ENCODE measurements at places on chromosomes 7 and 10.

GRCh38 chr10:84328418-84329195, at the start of gene CCSER2:
Gene CCSER2 (plus strand): TSS chr10:84328589. CDS start chr10:84371053, 42,464 bp downstream.
- peak; percentile 89 for DNase-seq

- no peak for DNase-seq
Observed at GRCh38 chr10:82515256-82515655, 640.3 kb downstream of the NRG3 start.

DNA sequence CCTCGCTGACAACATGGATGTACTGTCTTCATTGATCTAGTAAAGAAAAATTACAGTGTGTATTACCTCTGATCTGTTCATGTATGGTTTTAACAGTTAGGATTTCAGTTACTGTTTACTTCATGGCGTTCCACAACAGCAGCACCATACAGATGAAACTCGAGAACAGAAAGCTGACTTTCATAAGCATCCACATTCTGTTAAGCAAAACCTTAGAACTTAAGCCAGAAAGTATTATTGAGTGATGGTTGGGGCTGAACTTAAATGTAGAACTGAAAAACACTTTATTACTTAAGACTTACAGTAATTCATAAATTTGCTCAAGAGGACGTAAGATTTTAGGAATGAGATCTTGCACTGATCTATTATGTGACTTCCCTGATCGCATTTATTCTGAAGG, 3.7 kb downstream of the MRPL32 start:
- DNase-seq: no peak

GRCh38 chr7:54985426-54986330, 33.1 kb upstream of the EGFR start:
- DNase-seq: no peak

DNA sequence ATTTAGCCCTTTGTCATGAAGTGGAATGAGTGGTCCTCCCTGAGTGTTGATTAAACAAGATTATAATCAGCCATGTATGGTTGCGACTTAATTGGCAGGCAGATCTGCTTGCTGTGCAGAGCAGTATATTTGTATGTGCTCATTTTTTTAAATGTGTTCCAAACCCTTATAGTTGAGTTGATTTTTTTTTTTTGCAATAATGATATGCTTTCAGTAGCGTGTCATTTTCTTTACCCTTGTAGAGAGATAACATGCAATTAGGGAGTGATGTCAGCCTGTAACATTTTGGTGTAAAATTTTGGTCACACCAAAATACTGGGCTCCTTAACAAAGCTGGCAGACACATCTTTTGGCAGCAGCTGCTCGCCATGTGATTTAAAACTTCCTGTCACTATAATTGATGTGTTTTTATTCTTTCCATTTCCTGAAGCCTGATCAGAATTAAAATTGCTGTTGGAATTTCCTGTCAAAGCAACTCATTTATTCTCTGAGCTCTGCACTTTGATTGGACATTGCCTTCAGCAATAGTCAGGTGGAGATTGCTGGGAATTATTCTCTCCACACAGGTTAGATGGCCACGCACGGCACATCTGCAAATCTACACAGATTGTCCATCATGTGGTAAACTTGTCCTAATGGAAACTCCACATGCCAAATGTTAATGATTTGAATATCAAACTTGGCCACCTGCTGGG, 125.3 kb downstream of the DYNC1I1 start:
- DNase-seq: no peak

- DNase-seq: no peak
Observed at GRCh38 chr7:94940241-94940640, 32.8 kb downstream of the PPP1R9A start.

- no peak for DNase-seq
Observed at GRCh38 chr10:129631006-129631405, 164.0 kb downstream of the MGMT start.

DNA sequence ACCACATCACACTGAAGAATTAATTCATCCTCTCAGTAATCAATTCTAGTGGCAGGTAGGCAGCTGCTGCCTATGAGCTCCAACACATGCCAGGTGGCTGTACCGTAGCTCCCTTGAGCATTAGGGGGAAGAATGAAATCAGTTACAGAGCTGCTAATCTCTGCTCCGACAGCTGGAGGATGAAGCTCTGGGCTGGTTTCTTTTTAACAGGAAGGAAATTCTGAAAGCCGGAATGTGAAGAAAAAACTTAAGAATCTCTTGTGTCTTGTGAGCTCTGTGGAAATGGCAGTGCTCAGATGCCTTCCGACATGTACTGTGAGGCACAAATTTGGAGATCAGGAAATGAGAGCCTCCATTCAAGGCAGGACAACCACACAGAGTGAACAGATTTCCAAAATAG, 2.8 kb upstream of the AHCYL2 start:
- no peak for DNase-seq

DNA sequence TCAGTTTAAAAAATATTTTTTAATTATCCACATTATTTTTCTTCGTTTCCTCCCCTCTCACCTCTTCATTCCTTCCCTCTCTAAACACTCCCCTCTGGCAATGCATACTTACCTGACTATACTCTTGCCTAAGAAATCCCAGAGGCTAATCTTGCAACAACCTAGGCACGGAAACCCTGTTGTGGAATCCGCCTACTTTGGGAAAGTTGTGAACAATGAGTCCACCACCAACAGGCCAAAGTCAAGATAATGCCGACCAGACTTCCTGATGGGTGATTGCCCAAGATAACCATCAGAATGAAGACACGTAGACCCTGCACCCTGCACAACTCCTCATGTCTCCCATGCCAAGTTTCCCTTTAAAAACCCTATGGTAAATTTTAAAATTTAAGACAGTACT, 521.5 kb downstream of the KIF20B start:
- DNase-seq: no peak

DNA sequence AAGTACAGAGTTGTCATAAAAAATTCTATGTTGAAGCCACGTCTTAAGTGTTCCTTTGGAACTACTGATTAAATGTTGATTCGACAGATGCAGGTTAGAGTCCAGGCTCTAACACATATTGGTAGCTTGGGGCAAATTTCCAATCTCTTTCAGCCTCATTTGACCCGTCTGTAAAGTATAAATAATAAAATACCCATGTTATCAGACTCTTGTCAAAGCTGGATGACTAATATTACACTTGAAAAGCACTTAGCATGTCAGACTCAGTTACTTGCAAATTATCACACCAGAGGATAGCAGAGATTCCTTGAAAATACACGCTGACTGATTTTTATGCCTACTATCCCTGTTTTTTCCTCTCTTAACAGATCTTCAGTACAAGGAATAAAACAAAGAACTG, 18.1 kb upstream of the MACC1 start:
- no peak for DNase-seq

GRCh38 chr7:12518920-12519681, 51.4 kb upstream of the SCIN start:
- no peak for DNase-seq
